ENCODE measurements at places on chromosomes 1 and 21.
A peak's percentile ranks its signal among the peaks of the same experiment; 100 is the strongest.

DNA sequence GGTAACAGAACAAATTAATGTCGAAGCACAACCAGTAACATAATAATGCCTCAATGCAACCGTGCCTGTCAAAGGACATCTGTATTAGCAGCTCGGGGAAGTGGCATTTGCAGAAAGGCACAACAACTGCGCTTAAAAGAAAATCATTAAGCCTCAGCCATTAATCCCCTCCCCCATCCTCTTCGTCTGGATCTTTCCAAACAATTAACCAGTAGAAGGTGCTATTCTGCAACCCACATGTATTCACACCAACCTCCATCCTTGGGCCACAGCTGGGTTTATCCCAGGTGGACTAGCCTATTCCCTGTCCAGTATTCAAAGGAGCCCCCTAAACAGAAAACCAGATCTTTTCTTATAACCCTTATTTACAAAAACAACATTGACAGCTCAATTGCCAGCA, 2.6 kb downstream of the RERE start:
- DNase-seq = peak; percentile 36

DNA sequence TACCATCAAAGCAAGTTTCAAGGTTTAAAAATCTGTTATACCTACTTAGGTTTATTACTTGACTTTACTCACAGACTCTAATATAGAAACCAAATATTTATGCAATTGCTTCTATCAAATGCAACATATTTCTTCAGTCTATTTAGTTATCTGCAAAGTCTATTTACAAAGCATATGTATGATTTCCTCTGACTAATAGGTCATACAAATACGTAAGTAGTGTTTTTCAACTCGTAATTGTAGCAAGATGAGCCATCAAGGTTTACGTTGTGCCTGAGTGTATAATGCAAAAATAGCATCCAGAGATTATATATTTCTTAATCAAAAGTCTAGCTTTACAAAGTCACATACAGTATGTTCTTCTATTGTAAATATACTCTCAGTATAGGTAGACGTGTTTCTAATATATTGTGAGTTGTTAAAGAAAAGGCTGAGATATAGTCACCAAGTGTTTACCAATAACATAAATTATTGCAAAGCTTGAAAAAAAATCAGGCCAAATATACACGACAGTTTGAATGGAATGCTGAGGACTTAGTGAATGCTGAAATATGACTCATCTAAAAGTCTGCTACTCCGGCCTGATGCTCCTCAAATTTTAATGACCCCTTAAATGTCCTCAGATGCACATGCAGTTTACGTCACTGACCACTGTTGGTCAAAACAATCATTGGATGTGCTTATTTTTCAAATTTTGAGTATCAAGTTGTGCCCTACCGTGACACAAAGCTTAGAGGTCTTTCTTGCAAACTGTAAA, 48.4 kb downstream of the ADAMTS5 start:
- no peak for DNase-seq

DNA sequence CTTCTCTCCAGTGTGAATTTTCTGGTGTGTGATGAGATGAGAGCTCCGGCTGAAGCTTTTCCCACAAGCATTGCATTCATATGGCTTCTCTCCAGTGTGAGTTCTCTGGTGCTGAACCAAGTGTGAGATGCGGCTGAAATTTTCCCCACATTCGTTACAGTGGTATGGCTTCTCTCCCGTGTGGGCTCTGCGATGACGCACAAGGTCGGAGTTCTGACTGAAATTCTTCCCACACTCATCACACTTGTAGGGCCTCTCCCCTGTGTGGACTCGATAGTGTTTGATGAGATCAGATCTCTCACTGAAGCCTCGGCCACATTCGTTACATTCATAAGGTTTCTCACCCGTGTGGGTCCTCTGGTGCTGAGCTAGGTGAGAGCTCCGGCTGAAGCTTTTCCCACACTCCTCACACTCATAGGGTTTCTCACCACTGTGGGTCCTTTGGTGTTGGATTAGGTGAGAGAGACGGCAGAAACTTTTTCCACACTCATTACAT, 7.4 kb downstream of the ZNF436 start:
- no peak for DNase-seq

- DNase-seq = no peak
Measured at GRCh38 chr1:3003039-3003940, 18.0 kb upstream of the ACTRT2 start.

Data from activated CD8-positive, alpha-beta memory T cell treated with anti-CD3 and anti-CD28 coated beads, Interleukin-2, amount 10 ng/mL, durations not matched to agents 7 days and 5 days (primary cell).